Mucosa of descending colon (tissue), 3 donors: ENCODE measurements at places on chromosomes 2 and 18. TPM values are rescaled to one million over a fixed set of nuclear protein-coding genes. Genes with fewer than 3 reads are reported as not detected.

GREB1L gene
- 0.26 TPM for total RNA-seq

AGXT gene
- total RNA-seq, result 4.1 TPM

VWC2L gene
- not detected for total RNA-seq

CYP27C1 gene
- 0.82 TPM for total RNA-seq

COLEC11 gene
- 2.2 TPM for total RNA-seq

PLEK gene
- 4.8 TPM for total RNA-seq

NYAP2 gene
- total RNA-seq, result 0.09 TPM

SULT1C4 gene
- 0.55 TPM for total RNA-seq

ASXL3 gene
- total RNA-seq, result 2.4 TPM

LOXHD1 gene
- total RNA-seq, result not detected

TUBB8B gene
- total RNA-seq, result 1.2 TPM

TMEM247 gene
- not detected for total RNA-seq

ITGB6 gene
- 9.0 TPM for total RNA-seq

C2orf72 gene
- total RNA-seq, result 13.7 TPM

LHCGR gene
- total RNA-seq, result not detected
